ENCODE measurements at places on chromosomes 2 and 18.

GRCh38 chr18:71011389-71011788, 722.5 kb downstream of the SOCS6 start:
- DNase-seq, result no peak

DNA sequence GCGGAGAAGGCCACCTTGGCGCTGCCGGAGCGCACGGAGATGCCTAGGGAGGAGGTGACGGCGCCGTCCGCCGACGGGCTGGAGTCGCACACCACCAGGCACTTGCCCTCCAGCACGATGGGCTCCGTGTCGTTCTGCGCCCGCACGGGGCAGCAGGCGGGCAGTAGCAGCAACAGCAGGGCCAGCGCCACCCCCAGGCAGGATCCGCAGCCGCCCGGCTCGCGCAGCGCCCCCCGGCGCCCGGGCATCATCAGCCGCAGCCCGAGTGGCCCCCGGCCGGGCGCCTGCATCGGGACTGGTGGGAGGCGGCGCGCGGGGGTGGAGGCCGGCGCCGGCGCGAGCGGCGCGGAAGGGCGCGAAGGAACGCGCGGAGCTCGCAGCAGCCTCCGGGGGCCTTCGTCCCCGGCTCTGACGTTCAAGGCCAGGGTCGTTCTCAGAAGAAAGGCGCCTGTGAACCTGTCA, 2.2 kb downstream of the CBLN2 start:
- no peak for DNase-seq

DNA sequence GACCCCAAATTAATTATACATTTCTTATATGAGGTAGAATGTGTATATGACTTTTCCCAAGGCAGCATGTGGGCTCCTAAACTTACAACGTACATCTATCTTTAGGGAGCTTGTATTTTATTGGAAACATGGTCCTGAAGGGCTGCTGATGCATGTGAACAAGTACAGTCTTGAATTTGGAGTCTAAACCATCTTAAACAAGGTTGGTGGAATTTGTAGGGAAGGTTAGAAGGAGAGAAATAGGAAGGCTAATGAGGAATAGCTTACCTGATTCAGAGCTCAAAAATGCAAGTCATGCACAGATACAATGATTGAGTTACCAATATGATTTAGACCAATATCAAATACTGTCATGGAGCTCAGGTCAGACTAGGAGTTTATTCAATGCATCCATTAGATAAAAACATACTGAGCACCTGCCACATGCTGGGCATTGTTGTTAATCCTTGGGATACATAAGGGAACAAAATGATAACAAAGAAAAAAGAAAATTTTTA, 458.6 kb upstream of the ETAA1 start:
- DNase-seq, result no peak

- no peak for DNase-seq
Measured at GRCh38 chr2:165660361-165660760, 133.7 kb downstream of the GALNT3 start.

GRCh38 chr2:198657512-198658121, 800.1 kb downstream of the SATB2 start:
- DNase-seq, result no peak

GRCh38 chr2:41922177-41922576, 125.6 kb upstream of the PKDCC start:
- no peak for DNase-seq

DNA sequence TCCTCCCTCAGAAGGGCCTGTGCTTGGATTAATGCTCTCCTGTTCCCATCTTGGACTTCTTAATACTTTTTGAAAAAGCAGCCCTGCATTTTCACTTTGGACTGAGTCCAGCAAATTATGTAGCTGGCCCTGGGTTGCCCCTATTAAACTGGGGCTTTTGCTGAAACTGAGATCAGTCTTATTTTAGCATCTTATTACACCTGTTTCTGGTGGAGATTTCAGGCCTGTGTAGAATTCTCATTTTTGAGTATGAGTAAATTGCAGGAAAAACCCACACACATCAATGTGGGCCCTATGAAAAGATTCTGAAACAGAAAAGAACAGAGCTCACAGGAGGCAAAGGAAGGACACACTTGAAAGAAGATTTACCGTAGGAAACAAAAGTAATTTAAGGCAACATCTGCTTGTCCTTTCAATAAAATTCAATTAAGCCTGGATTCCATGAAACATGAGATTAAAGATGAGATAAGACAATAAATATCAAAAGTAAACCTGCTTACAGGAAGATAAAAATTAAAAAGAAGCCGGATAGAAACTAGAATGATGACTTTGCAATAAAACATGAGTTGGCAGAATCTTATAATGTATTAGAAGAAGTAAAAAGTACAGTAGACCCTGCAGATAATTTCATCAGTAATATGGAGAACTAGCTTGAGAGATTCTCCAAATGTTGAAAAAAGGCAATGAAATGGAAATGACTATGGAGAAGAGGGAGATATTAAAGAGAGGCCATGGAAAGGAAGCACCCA, 90.7 kb upstream of the GCFC2 start:
- DNase-seq, result no peak

DNA sequence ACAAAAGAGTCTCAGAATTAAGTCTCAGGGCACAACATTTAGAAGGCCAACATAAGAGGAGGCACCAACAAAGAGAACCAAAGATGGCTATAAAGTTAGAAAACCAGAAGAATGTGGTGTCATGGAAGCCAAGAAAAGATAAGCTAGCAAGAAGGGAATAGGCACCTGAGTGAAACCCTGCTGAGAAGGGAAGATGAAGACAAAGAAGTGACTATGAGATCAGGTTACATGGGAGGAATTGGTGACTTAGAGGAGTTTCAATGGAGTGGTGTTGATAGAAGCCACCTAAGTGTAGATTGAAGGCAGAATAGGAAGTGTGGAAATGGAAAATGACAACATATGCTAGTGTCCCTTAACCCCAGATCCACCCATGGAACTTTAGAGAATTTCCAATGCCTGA, 327.6 kb upstream of the KCNJ3 start:
- no peak for DNase-seq

DNA sequence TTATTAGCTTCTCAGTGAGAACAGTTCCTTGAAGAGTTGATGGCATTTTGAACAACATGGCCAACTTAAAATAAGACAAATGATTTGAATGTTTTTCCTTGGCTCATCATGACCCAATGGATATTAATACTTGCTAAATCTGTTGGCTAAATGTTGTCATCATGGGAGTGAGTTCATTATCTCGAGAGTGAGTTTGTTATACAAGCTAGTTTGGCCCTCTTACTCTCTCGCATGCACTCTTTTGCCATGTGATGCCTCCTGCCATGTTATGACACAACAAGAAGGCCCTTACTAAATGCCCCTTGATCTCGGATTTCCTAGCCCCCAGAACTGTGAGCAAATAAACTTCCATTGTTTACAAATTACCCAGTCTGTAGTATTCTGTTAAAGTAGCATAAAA, 22.9 kb upstream of the SANBR start:
- no peak for DNase-seq

DNA sequence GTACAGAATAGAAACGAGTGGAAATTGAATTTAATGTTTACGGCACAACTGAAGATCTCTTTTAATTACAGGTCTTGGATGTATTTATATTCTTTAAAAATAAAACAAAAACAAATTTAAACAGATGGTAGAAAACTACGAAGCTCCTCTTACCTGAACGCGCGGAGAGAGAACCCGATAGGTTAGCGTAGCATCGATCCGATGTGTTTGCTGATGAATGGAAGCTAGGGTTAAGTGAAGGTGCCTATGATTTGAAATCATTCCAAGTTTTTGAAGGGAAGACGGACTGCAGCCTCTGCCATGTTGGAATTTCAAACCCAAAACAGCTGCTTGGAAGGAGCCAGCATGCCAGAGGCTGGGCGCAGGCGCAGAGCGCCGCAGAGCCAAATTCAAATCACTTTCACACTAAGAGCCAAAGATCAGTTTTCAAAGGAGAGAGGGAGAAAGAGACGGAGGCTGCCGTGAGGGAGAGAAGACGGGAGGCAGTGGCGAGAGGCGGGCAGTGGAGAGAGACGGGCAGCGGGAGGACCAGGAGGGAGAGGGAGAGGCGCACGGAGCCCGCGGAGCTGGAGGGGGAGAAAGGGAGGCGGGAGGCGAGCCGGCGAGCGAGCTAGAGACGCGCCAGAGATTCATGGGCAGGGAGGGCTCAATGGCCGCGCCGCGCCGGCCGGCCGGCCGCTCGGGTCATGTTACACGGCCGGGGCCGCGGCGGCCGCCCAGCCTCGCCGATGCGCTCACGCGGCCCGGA, at the start of gene FIGN:
Gene FIGN (minus strand): TSS at position 324 of the 748 bp plus-strand sequence. CDS start 1,081 bp downstream, outside the sequence.
- DNase-seq, result no peak
